Activated CD4-positive, alpha-beta memory T cell treated with anti-CD3 and anti-CD28 coated beads, Interleukin-2, amount 10 ng/mL, durations not matched to agents 7 days and 5 days (primary cell): ENCODE measurements at places on chromosomes 3 and 15. TPM values are rescaled to one million over a fixed set of nuclear protein-coding genes. Genes with fewer than 3 reads are reported as not detected.

DNA sequence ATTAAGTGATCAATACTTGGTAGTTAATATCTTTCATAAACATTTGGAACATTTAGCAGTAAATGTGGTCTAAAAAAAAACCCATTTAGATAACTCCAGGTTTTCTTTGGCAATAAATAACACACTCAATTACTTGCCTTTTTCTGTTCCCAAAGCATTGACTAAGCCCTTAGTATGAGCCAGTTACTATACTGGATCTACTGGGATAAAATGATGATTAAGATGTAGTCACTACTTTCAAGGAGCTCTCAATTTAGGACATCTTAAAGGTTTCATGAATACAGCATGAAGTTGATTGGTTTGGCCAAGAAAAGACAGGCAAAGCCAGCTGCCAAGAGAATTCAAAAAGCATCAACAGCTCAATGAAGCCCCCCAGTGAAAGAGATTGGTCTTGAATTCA, 250.9 kb downstream of the EPHA3 start:
- DNase-seq, result no peak

DNA sequence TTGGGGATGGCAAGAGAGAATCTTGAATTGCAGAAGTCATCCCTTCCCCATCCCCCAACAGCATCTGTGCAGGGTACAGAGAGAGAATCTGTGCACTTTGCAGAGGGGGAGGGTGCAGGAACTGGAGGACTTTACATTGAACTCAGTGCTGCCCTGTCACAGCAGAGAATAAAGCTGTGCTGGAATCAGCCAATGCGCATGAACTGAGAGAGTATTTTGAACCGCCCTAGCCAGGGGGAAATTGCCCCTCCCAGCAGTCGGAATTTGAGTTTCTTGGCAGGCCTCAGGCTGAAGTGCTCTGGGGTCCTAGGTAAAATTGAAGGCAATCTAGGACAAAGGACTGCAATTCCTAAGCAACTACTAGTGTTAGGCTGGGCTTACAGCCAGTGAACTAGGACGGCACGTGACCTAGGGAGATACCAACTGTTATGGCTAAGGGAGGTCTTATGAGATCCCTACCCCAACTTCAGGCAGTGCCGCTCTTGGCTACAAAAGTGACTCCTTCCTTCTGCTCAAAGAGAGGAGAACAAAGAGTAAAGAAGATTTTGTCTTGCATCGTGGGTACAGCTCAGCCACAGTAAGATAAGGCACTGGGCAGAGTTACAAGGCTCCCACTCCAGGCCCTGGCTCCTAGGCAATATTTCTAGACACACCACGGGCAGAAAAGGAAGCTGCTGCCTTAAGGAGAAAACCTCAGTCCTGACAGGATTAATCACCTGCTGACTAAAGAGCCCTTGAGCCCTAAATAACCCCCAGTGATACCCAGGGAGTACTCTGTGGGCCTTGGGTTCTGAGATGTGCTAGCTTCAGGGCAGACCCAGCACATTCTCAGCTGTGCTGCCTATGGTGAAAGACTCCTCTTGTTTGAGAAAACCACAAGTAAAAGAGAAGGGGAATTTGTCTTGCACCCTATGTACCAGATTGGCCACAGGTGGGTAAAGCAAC, 300.5 kb upstream of the ALCAM start:
- no peak for DNase-seq

- DNase-seq, result no peak
Observed at GRCh38 chr15:41666353-41666920, 6.2 kb downstream of the MGA start.

DNA sequence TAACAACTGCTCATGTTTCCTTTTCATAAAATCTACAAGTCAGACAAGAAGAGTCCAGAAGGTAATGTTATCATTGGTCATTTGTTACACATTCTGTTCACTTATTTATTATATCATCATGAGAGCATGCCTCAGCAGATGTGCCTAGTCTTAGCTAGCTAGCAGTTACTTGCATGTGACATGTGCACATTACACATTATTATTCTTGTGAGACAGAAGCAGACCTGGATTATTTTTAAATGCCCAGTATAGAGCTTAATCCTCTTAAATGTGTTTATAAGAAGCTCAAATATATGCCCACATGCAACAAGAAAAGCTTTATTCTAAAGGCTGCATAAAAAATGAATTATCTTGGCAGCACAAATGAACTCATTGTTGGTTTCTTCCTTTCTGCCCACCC, 12.6 kb downstream of the YEATS2 start:
- DNase-seq, result no peak

DNA sequence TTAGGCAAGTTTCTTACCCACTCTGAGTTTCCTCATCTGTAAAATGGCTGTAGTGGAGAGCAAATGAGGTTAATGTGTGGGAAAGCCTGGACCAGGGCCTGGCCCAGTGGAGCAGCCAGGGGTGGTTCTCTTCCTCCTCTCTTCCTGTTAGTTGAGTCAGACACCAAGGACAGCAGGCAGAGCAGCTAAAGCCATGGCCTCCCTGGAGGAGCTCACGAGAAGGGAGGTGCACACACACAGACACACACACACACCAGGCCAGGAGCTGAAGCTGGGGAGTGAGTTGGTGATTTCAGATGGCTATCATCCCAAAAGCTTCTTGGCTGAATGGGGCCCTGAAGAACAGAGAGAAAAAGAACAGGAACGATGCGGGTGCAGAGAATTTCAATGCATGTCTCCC, 33.2 kb upstream of the TSPAN3 start:
- no peak for DNase-seq

DNA sequence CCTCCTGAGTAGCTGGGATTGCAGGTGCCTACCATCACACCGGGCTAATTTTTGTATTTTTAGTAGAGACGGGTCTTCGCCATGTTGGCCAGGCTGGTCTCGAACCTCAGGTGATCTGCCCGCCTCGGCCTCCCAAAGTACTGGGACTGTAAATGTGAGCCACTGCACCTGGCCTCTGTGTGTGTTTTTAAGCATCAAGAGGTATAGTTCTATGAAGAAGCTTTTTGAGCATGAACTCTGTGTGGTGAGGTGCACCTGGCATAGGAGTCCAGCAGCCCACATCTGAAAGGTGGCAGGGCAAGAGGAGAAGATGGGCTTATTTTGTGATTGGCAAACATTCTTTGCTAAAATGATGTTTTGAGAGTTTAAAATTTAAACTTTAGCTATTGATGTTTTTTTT, 118.0 kb downstream of the DGKG start:
- DNase-seq, result no peak

DNA sequence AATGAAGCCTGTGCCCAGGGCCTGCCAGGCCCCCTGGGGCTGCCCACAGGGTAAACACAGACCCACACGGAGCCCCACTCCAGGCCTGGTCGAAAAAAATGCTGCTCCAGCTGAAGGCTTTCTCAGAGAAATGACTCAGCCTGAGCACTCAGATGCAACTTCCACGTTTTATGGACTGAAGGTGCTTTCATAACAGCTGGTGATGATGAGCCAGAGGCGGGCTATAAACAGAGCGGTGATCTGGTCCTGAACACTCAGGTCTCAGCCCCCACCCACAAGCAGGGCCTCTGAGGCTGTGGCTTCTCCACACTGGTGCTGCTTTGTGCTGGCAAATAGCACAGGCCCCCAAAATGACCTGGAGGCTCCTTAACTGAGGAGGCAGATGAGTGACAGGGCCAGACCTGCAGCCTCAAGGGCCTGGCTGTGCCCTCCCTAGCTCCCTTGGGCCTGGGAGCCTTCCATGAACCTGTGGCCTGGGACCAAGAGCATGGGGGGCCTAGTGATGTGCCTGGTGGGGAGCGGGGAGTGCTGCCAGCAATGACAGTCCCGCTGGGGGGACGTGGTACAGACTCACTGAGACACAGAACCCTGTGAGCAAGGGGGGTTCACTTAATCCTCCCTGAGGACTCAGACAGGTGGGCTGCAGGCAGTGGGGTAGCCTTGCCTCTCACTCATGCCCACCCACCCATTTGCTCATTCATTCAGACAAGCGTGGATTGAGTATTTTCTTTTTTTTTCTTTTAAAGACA, 23.0 kb upstream of the FURIN start:
- peak; percentile 63 for DNase-seq

DNA sequence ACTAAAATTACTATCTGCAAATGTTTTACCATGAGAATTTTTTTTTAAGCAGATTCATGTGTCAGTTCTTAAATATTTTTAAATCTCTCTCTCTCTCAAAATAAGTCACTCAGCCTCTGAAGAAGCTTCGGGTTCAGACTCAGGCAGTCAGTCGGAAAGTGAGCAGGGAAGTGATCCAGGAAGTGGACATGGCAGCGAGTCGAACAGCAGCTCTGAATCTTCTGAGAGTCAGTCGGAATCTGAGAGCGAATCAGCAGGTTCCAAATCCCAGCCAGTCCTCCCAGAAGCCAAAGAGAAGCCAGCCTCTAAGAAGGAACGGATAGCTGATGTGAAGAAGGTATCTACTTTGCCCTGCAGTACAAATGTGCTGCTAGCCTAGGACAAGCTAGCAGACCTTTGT, 24.1 kb downstream of the CHD2 start:
- no peak for DNase-seq

GRCh38 chr3:32758375-32758753, 59.4 kb upstream of the TRIM71 start:
- no peak for DNase-seq

- DNase-seq, result no peak
Observed at GRCh38 chr3:52196977-52197376, 983 bp upstream of the ALAS1 start.

DNA sequence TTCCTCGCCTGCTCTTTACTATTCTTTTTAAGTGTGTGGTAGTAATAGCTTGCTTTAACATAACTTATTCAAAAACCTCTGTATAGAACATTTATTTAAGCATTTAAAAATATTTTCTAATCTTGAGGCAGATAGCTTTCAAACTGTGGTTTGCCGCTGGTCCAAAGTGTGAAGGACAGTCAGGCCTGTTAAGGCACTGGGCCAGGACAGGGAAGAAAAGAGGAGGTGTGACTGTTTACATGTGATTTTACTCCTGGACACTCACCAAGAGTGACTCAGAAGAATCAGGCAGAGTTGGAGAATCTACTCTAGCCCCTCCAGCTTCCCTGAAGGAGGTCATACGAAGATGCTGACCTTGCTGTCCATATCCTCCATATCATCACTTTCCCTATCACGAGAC, 44.7 kb downstream of the CEP152 start:
- no peak for DNase-seq

DNA sequence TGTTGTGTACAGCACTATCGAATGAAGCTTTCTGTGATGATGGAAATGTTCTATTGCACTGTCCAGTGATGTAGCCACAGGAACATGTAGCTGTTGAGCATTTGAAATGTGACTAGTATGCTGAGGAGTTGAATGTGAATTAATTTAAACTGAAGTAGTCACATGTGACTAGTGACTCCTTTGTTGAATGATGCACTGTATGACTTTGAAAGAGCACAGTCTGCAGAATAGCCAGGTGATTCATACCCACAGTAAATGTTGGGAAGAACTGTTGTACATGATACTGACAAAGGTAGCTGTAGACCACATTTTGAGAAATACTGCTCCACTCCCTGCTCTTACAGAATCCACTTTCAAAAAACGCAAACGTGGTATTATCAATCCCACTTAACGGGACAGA, 34.0 kb upstream of the ACTL6A start:
- DNase-seq, result no peak

The COL6A5 gene
- 0.05 TPM for total RNA-seq

The UBAP1L gene
- total RNA-seq, result 3.3 TPM

The EFL1 gene
- 23.1 TPM for total RNA-seq

The AQP9 gene
- total RNA-seq, result not detected

The TAGLN3 gene
- total RNA-seq, result not detected

The KLHL6 gene
- total RNA-seq, result 47.1 TPM

The CFAP161 gene
- not detected for total RNA-seq

The CSTA gene
- not detected for total RNA-seq

The PTX3 gene
- not detected for total RNA-seq

The TTLL13 gene
- 0.45 TPM for total RNA-seq

The HES1 gene
- 11.3 TPM for total RNA-seq

The RBMS3 gene
- total RNA-seq, result 0.38 TPM
